ENCODE measurements at places on chromosomes 1 and 21.
A peak's percentile ranks its signal among the peaks of the same experiment; 100 is the strongest.

DNA sequence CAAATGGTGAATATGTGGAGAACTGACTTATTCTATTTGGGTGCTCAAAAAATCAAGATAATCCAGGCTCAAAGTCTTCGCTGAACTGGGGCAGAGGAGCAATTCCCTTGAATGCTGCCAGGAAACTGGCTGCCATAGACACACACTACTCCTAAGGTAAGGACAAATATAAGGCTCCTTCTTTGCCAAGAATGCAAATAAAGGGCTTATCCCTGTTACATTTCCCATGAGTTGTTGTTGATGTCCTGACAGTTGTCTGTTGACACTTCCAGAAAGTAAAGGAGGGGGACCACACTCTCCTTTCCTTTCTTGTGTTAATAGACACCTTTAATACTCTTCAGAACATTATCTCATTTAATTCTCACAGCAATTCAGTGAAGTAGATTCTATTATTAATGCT lies 212.2 kb upstream of the PTBP2 start:
- no peak for DNase-seq

GRCh38 chr1:30886710-30887428 lies 21.7 kb downstream of the SDC3 start:
- DNase-seq = no peak

DNA sequence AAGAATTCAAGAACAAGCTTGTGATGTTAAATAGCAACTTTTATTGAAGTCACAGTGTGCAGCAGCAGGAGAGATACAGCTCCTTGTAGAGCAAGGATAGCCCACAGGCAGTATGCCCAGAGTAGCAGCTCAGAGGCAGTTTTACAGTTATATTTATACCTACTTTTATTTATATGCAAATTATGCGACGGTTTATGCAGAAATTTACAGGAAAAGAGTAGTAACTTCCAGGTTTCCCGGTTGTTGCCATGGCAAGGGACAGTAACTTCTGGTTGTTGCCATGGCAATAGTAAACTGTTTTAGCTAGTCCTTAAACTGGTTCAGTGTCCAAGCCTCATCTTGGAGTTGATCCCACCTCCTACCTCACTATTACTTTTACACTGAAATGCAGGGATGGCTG lies 344.6 kb upstream of the LYPLAL1 start:
- DNase-seq = no peak

DNA sequence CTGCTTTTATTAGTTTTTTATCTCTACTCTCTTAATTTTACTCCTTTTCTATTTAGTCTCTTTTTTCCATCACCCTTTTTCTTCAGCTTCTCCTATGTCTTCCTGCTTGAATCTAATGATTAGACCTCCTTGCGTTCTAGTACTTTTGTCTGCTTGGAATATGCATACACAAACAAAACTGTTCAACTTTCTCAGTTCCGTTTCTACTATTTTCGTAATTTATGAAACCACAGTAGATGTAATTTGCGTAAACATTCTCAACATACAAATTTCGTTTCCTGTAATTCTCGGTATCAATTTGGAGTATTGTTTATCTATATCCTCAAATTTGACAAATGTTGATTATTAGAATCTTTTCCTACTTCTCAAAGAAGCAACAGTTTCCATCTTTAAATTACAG lies 772.5 kb downstream of the USP25 start:
- DNase-seq = no peak

DNA sequence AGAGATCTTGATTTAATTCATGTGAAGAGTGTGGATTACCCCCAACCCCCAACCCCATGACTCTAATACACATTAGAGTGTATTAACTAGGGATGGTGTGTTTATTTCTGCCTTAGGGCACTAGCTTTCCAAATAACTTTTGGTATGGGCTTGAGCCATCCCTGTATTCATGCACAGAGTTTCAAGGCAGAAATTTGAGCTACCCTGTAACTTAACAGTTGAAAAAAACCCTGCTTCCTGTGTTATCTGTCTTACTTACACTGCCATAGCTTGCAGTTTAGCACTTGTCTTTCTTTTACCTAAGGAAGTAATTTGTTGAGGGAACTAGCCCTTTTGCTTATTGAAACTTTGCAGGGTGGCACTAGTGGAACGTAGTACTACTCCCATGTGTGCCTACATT lies 6.3 kb downstream of the SRSF11 start:
- no peak for DNase-seq

DNA sequence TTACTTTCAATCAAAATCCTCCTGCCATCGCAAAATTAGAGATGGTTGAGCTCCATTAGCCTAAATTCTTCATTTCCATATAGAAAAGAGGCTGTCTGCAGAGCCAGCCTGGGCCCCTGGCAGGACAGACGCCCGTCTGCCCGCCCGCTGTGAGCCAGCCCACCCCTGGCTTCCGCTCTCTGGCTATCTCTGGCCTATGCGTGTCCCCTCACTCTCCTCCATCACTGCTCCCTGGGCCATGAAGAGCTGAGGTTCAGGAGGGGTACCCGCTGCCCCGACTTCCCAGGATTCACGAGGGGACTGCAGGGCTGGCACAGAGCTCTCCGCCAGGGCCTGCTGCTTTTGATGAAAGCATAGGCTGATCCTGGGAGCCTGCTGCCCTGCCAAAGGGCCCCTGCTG lies 117.6 kb downstream of the CASZ1 start:
- no peak for DNase-seq

- DNase-seq = no peak
These were observed 3.9 kb upstream of the LEFTY2 start for GRCh38 chr1:225944951-225945350.

GRCh38 chr1:200795156-200795555 lies 56.5 kb downstream of the CAMSAP2 start:
- peak; percentile 51 for DNase-seq

DNA sequence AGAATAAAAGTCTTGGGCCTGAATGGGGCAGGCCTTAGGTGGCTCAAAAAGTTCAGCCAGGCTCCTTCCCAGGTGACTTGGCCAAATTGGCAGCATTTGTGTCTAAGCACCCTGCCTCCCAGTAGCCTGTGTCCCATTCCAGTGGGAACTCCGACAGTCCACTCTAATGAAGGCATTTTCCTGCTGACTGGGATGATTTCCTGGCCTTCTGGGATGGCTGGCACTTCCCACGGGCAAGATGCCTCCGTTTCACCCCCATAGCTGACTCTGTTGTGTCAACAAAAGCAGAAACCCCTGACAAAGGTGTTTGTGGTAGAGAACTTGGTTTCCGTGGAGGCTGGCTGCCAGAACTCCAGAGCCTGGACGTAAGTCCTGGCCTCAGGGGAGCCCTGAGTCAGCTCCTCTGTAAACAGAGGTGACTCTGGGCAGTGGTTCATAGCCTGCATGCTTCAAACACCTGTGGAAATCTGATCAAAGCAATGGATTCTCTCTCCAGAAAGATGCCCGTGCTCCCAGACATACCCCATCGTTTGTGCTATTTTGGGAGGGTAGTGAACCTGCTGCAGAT lies 36.6 kb downstream of the WNT3A start:
- DNase-seq = no peak

GRCh38 chr1:218380125-218380977 lies 35.2 kb downstream of the TGFB2 start:
- DNase-seq = peak; percentile 68

GRCh38 chr1:222631611-222632208 lies 13.8 kb downstream of the MIA3 start:
- DNase-seq = no peak

- DNase-seq = no peak
These were observed 2.9 kb upstream of the ZNF496 start for GRCh38 chr1:247334378-247335133.

DNA sequence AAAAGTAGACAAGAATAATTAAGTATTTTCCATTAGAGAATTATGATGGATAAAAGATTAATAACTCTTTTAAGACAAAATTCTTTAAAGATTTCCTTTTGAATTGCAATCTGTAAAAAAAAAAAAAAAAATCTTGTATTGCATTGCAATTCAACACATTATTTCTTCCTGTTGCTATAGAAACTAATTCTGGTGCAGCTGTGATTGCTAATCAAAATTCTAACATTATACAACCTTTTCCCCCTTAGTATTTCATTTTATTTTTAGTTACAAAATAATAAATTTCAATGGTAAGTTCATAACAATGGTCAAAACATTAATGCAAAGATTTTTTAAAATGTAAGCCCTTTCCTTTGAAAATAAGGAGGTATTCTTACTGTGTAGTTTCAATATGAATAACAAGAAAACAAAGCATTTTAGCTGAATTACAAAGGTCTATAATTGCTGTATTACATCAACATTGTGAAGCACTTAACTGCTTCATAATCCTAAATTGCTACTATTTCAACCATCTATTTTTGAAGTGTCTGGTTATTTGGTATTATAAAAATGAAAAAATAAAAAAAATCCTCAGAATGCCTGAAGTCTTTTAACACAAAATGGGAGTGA lies 135.0 kb downstream of the SYT14 start:
- no peak for DNase-seq

GRCh38 chr1:234256359-234256758 lies 116.9 kb upstream of the COA6 start:
- DNase-seq = no peak

DNA sequence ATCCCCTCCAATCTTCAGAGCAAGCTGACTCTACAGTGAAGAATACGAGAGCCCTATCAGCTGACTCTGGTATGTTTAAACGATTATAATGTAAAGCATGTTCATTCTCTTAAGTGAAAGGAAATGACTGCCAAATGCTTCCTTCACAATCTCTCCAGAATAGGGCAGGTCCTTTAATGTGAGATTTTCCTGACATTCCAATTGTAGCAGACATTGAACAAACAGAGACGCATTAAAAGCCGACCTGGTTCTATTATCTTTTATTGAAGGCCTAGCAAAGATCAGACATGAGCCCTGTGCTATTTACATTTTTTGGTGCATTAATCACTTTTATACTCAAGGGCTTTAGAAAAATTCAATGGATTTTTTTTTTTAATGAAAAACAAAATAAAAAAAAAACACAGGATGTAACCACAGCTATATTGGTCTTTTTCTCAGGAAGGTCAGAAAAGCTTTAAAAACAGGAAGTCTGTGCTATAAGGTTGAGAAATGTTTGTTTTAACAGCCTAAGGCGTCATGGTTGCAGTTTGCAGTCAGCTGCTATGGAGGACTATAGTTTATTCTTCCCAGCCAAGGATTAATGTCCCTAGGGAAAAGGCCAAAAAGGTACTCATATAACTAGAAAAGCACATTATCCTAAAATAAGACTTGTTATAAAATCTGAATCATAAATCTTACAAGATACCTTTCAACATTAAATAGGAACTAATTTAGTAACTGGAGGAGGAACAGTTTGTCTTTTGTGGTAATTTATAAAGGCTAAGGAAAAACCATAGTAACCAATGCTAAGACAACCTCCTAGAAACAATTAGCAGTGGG lies 104.8 kb downstream of the RERE start:
- DNase-seq = peak; percentile 54

DNA sequence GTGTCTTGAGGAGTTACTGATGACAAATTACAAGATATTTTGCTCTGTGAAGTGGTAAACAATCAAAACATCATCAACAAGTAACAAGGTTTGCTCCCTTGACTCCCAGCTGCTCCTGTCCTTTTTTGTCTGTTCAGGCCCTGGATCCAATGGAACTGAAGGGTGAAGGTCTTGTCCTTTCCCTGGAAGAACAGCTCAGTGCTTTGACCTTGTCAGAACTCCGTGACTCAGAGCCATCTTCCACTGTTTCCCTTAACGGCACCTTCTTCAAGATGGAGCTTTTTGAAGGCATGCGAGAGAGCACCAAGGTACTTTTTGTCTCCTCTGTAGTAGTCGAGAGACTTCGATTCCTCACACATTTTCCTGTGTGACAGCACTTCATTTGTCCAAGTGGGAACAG lies 29.0 kb downstream of the TRIM45 start:
- no peak for DNase-seq

GRCh38 chr1:177130451-177130945 lies 34.0 kb downstream of the ASTN1 start:
- no peak for DNase-seq

- peak; percentile 37 for DNase-seq
These were observed 33.6 kb downstream of the SPAG17 start for GRCh38 chr1:118151312-118151937.

GRCh38 chr1:229342656-229343569 lies at the start of gene CCSAP:
Gene CCSAP, minus strand, starts transcription at chr1:229343047. Its CDS starts 582 bp downstream, at chr1:229342465.
- DNase-seq = peak; percentile 82

DNA sequence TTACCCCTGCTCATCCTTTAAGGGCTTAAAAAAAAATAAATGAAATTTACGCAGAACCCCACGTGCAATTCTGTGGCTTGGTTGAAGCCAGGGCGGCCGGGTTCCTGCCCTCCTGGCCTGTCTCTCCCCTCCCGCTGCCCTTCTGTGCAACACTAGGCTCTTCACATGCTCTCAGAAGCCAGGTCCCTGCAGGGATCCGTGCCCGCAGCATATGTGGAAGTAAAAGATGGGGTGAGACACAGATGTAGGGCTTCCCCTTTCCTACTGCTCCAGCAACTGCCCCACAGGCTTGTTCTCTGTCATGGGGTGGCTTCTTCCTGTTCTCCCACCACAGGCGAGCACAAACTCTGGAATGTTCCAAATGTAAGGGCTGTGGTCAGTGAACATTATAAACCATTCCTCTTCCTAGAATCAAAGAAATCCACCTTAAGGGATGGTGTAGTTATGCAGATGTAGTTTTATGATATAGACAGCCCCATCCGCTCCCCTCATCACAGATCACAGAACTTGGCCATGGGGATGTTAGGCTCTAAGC lies 535.4 kb downstream of the KIF26B start:
- DNase-seq = no peak

- no peak for DNase-seq
These were observed 53.0 kb downstream of the HMCN1 start for GRCh38 chr1:185787238-185787637.

GRCh38 chr1:182235952-182236650 lies 155.5 kb downstream of the GLUL start:
- peak; percentile 71 for DNase-seq

GRCh38 chr21:44425307-44425894 lies 29.9 kb upstream of the LRRC3 start:
- no peak for DNase-seq

GRCh38 chr1:236516929-236517704 lies 6.7 kb upstream of the LGALS8 start:
- DNase-seq = peak; percentile 48

- no peak for DNase-seq
These were observed 4.6 kb upstream of the FAM167B start for GRCh38 chr1:32242341-32242851.

DNA sequence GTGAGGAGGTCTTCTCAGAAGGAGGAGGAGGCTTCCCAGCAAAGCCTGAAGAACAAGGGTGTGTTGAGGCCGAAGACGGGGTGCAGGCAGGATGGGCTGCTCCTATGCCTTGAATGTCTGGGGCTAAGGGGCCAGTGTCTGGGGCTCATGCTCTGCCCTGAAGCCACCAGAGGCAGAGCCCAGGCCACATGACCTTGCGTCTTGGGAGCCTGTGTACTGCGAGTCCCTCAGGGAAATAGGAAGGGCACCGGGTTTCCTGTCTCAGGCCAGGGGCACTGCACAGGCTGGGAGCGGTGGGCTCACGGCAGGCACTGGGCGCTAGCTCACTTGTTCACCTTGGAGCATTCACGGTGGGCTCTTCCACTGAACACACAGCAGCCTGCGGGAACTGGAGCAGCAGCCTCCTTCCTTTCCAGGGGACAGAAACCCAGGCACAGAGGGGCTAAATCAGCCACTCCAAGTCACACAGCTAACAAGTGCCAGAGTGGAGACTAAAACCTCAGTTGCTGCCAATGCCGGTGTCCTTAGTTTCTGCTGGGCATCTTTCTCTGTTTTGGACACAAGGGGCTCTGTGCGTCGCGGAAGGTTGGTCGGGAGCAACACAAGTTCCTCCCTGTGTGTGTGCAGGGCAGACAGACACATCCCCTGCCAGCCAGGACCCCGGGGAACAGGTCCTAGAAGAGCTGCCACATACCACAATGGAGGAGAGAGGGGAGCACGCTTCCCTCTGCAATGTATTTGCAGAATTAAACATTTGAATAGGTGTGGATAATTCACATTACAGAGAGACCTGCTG lies 104.8 kb upstream of the C1orf174 start:
- DNase-seq = no peak
